ENCODE measurements at places on chromosomes 1 and 21. TPM values are rescaled to one million over a fixed set of nuclear protein-coding genes. Genes with fewer than 3 reads are reported as not detected.

Gene SPRR2A
- polyA plus RNA-seq = not detected

Gene C8A
- 0.47 TPM for polyA plus RNA-seq

Gene TARBP1
- polyA plus RNA-seq = 37.7 TPM

Gene AUNIP
- polyA plus RNA-seq = 1.7 TPM

Gene OR6N1
- polyA plus RNA-seq = not detected

Gene EPHX1
- polyA plus RNA-seq = 47.9 TPM

Gene OR6K3
- not detected for polyA plus RNA-seq

Gene MATN1
- not detected for polyA plus RNA-seq

Gene SNX7
- polyA plus RNA-seq = 25.7 TPM

Gene SETDB1
- polyA plus RNA-seq = 33.2 TPM

Gene GABRD
- 0.81 TPM for polyA plus RNA-seq

Gene B3GALT5
- polyA plus RNA-seq = 0.33 TPM

Gene KAZN
- polyA plus RNA-seq = 19.2 TPM

Gene IL6R
- polyA plus RNA-seq = 4.6 TPM

Gene GJB5
- polyA plus RNA-seq = 2.4 TPM

Gene APOBEC4
- not detected for polyA plus RNA-seq

Gene CTSK
- polyA plus RNA-seq = 139 TPM

Gene TAF12
- 38.7 TPM for polyA plus RNA-seq

Gene CFH
- polyA plus RNA-seq = 83.6 TPM

Gene AMY1B
- not detected for polyA plus RNA-seq

Gene FAM177B
- 0.23 TPM for polyA plus RNA-seq

Gene KDM1A
- polyA plus RNA-seq = 75.0 TPM

Gene RERE
- polyA plus RNA-seq = 51.1 TPM

Gene PYGO2
- 23.6 TPM for polyA plus RNA-seq

Gene SMAP2
- polyA plus RNA-seq = not detected

Gene FCER1G
- polyA plus RNA-seq = 13.2 TPM

Data from muscle of arm (tissue), 14 donors.